ENCODE measurements at places on chromosomes 2 and 18.

- DNase-seq = no peak
These were observed 442.6 kb upstream of the LRATD1 start for GRCh38 chr2:14189929-14190328.

DNA sequence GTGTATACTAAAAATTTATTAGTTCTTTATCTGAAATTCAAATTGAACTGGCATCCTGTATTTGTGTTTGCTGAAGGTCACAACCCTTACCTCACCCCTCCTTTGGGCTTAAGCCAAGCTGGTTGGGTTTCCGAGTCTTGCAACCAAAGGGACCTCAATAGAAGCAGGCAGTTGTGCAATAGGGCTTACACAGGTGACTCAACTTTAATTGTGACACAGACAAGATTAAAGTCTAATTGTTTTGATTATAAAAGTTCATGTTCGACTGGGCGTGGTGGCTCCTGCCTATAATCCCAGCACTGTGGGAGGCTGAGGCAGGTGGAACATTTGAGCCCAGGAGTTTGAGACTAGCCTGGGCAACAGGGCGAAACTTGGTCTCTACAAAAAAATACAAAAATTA lies 71.5 kb downstream of the RAB31 start:
- DNase-seq = no peak

DNA sequence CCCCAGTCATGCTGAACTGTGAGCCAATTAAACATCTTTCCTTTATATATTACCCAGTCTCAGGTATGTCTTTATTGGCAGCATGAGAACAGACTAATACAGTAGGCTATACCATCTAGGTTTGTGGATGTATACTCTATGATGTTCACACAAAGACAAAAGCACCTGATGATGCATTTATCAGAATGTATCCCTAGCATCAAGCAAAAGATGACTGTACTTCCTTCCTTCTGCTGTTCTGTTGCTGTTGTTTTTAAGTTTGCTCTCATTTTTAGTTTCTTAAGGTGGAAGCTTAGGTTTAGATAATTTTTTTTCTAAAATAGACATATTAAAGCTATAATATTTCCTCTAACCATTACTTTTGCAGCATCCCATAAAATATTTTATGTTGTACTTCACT lies 12.4 kb downstream of the ZSCAN30 start:
- no peak for DNase-seq

- DNase-seq = no peak
These were observed 401.3 kb downstream of the PID1 start for GRCh38 chr2:228869636-228870264.

GRCh38 chr18:9019135-9019534 lies 83.4 kb upstream of the NDUFV2 start:
- DNase-seq = no peak

DNA sequence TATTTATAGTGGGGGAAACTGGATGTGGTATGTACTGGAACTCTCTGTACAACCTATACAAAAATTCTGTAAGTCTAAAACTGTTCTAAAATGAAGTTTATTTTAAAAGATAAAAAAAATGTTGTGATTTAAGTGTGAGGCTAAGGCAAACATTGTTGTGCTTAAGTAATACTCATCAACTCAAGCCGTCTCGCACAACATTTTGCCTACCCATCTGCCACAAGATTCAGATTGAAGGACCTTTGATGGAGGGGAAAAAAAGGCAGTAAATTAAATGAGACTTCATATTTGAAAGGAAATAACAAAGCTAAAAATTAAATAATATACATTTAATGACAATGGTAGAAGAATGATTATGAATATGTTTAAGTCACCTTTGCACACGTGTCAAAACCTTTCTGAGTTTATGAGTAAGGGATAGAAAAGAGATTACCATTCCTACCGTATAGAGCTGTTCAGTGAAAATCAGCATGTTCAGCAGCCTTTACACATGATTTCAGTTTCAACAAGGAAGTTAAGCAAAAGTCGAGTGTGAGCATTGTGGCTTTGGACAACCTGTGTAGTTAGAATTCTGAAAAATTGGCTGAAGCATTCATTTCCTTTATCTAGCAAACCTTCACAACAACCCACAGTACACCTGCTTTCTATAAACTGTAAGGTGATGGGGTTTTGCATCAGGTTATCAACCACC lies 499.3 kb downstream of the IRS1 start:
- no peak for DNase-seq

GRCh38 chr2:230657906-230658305 lies 54.7 kb upstream of the CAB39 start:
- DNase-seq = no peak

GRCh38 chr2:26733413-26733812 lies 30.7 kb upstream of the SLC35F6 start:
- no peak for DNase-seq

- no peak for DNase-seq
These were observed 47.3 kb downstream of the C2orf42 start for GRCh38 chr2:70143314-70144150.

DNA sequence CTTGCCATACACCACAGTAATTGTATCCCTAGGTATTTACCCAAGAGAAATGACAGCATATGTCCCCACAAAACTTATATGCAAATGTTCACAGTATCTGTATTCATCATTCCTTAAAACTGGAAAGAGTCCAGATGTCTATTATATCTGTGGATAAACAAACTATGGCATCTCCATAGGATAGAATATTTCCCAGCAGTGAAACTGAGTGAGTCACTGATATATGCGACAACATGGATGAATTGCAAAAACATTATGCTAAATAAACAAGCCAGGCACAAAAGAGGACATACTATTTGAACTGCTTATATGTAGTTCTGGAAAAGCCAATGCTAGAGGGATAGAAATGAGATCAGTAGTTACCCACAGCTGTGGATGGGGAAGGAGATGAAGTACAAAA lies 359.4 kb upstream of the DSEL start:
- no peak for DNase-seq

GRCh38 chr2:65434592-65435241 lies 2.3 kb upstream of the SPRED2 start:
- DNase-seq = no peak

GRCh38 chr2:118232391-118232790 lies 144.1 kb downstream of the INSIG2 start:
- DNase-seq = no peak

- DNase-seq = no peak
These were observed 232.8 kb downstream of the CELF4 start for GRCh38 chr18:37332628-37333420.

GRCh38 chr2:7963787-7964186 lies 718.1 kb upstream of the ID2 start:
- no peak for DNase-seq

- DNase-seq = no peak
These were observed 54.1 kb upstream of the SLC38A11 start for GRCh38 chr2:165009466-165009865.

- no peak for DNase-seq
These were observed 60.4 kb downstream of the RHOB start for GRCh38 chr2:20507166-20507692.

DNA sequence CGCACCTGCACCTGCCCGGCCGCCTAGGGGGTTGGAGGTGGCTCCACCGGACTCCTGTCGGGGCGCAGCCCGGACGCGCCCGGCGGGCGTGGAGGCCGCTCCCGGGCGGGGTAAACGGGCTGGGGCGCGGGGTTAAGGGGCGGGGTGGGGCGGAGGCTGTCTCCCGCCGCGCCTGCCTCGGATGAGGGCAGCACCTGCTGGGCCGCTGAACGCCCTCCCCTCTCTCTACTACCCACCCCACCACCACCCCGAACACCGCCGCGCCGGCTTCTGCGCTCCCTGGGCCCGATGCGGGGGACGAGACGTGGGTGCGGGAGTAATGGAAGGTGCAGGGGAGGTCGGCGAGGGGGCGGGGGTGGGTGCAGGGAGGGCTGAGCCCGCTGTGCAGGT lies 224.8 kb upstream of the ID2 start:
- DNase-seq = no peak

DNA sequence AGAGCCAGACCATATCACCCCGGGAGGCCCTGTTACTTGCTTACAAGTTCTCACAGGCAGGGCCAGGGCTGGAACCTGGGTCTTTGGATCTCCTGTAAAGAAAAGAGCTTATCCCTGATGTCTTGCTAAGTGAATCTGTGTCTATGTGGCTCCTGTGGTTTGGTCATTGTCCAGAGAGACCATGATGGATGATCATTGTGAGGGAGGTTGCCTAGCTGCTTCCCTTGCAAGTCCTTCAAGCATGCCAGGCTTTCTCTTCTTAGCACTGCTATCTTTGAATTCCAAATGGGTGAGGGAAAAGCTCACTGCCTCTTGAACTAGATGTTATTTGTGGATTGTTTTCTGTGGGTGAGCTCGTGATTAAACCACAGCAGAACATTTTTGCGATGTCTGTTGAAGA lies 151.6 kb downstream of the FSHR start:
- no peak for DNase-seq

- DNase-seq = no peak
These were observed 84.5 kb upstream of the PGAP1 start for GRCh38 chr2:197011021-197011417.

DNA sequence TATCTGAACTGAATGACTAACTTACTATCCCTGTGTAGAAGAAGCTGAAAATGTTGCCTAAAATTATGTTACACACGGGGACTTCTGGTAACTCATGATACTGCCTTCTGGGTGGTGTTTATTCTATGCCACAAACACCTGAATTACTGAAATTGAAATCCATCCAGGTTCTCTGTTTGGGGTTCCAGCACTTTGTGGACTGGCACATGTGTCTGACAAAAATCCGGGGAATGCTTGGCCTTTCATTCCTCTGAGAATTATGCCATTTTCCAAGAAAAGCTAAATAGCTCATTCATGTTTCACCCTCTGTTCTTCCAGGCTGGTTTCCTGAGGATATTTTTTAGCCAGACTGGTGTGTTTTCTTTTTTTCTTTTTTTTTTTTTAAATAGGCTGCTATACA lies 59.5 kb upstream of the POU3F3 start:
- DNase-seq = no peak

- DNase-seq = no peak
These were observed 24.8 kb upstream of the CRIM1 start for GRCh38 chr2:36330473-36331395.

DNA sequence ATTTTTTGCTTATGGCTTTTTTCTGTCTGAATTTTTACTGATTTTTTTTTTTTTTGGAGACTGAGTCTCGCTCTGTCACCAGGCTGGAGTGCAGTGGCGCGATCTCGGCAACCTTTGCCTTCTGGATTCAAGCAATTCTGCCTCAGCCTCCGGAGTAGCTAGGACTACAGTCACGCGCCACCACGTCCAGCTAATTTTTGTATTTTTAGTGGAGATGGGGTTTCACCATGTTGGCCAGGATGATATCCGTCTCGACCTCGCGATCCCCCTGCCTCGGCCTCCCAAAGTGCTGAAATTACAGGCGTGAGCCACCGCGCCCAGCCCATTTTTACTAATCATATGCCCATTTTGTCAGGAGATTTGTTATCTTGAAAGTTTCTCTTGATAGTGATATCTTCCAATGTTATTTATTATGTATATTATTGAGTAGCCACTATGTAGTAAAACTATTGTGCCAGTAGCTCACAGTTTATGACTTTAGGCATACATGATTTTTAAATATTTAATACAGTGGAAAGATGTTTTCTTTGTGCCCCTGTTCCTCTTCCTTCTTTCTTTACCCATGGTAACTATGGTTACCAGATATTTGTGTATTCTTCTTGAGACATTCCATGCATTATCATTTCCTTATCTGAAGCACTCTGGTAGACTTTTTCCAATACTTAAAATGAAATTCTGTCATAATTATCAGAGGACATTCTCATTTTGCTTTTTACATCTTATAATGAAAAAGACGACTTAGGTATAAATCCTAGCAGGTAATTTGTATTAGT lies 2.1 kb downstream of the HAT1 start:
- DNase-seq = no peak

DNA sequence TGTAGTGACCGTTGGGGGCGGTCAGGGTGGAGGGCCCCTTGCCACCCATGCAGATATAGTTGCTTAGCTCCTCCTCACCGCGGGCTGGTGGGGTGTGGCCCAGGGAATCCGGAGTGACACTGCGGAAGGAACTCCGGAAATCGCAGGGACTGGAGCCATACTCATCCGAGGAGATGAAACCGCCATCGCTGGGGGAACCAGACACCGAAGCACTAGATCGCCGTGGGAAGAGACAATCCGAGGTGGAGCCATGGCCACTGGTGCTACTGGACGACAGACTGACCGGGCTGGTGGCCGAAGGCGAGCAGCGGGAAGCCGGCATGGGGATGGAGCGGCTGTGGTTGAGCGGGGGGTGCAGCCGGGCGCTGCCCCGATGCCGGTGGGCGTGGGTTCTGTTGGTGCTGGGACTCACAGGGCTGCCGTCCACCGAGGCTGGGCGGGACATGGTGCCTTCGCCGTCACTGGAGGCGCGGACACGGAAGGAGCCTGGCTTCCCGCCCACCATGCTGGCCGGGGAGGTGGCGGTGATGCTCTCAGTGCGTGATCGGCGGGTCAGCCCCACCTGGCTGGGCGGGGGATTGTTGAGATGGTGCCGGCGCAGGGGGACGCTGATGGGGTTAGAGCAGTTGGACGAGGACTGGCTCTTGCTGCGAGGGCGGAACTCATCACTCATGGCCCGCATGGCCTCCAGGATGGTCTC lies 2.2 kb downstream of the IRS1 start:
- no peak for DNase-seq

- DNase-seq = no peak
These were observed 242.7 kb downstream of the ASXL3 start for GRCh38 chr18:33820517-33821371.

DNA sequence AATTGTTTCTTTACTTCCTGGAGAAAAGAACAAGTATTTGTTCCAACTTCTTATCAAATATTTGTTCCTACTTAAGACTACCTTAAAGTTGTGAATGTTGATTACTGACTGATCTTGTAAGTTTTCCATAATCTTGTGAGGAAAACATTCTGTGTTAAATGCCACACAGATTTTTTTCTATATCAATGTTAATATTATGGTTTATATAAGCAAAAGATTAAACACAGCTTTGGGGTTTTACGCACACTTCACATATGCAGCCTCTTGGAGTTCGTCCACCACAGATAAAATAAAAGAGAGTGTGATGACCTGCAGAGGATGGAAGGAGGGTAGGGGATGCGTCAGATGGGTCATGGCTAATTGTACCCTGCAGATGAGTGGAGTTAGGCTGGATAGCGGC lies 780.0 kb upstream of the SALL3 start:
- no peak for DNase-seq

- no peak for DNase-seq
These were observed 425.6 kb downstream of the SUCLG1 start for GRCh38 chr2:84033347-84033974.

DNA sequence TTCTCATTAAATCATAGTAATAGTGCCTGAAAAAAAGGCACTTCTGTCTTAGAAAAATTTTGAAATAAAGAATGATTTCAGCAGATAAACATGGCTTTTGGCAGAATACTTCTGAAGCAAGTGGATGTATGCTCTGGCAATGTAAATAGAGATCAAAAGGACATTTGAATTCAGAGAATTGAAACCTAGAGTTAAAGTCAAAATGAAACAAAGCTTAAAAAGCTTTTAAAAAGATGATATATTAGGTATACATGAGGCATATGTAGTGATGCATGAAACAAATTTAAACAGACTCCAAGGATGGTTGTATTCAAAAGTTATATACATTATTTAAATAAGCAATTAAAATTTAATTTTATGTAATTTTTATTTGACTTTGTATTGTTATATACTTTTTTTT lies 1344.5 kb upstream of the TMEFF2 start:
- DNase-seq = no peak
